ENCODE measurements at places on chromosomes 2 and 18. TPM values are rescaled to one million over a fixed set of nuclear protein-coding genes. Genes with fewer than 3 reads are reported as not detected.

GRCh38 chr18:1691863-1692262 lies 787.2 kb downstream of the ADCYAP1 start:
- H3K27ac ChIP-seq = no peak overlapping the region
- no peaks in the 10 kb centered on the region for H3K27me3 ChIP-seq
- DNase-seq = no peak
- H3K4me1 ChIP-seq = no peaks in the 10 kb centered on the region
- no peaks in the 10 kb centered on the region for H3K36me3 ChIP-seq

GRCh38 chr2:127591221-127591923 lies 54.6 kb upstream of the GPR17 start:
- no peak overlapping the region for H3K27ac ChIP-seq
- H3K36me3 ChIP-seq = peaks cover 7% of the 10 kb centered on the region
- peak; percentile 26 for DNase-seq
- H3K4me3 ChIP-seq = no peak overlapping the region
- H3K27me3 ChIP-seq = peaks cover 4% of the 10 kb centered on the region
- peaks cover 18% of the 10 kb centered on the region for H3K4me1 ChIP-seq

DNA sequence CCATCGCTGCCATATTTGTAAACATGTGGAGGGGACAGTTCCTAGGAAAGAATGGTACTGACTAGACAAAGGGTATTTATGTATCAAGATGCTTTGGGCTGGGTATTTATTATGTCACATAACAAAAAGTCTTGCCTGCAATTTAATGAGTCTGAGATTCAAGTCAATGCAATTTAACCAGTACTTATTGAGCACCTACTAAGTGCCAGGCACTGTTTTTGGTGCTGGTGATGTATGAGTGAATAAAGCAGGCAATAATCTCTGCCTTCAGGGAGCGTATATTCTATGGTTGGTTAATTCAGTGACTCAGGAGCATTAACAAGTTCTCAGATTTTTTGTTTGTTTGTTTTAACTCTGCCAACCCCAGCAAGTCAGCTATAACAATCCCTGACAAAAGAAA lies 24.6 kb upstream of the ACVR1 start:
- peaks cover 8% of the 10 kb centered on the region for H3K27me3 ChIP-seq
- no peak for DNase-seq
- H3K36me3 ChIP-seq = no peaks in the 10 kb centered on the region
- no peak overlapping the region for H3K27ac ChIP-seq

The HSPE1 gene
- 103 TPM for total RNA-seq

The GMCL1 gene
- total RNA-seq = 8.6 TPM

GRCh38 chr18:23207994-23208393 lies 72.7 kb downstream of the CABLES1 start:
- peaks cover 22% of the 10 kb centered on the region for H3K36me3 ChIP-seq
- H3K27me3 ChIP-seq = no peaks in the 10 kb centered on the region
- H3K27ac ChIP-seq = no peak overlapping the region

DNA sequence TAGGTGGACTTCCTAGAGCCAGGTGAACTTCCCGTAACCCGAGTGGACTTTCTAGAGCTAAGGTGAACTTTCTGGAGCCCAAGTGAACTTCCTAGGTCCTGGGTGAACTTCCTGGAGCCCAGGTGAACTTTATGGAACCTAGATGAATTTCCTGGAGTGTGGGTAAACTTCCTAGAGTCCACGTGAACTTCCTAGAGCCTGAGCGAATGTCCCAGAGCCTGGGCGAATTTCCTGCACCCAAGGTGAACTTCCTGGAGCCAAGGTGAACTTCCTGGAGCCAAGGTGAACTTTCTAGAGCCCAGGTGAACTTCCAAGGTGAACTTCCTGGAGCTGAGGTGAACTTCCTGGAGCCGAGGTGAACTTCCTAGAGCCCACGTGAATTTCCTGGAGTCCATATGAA lies 70.0 kb downstream of the RTP5 start:
- H3K4me3 ChIP-seq = no peak overlapping the region
- 0 out of 2 replicates have a peak, but pooled peaks cover 10% of the 10 kb centered on the region for H3K36me3 ChIP-seq
- H3K27ac ChIP-seq = no peak overlapping the region
- DNase-seq = no peak
- H3K4me1 ChIP-seq = peaks cover 16% of the 10 kb centered on the region

The IL36A gene
- total RNA-seq = not detected

The KIAA2012 gene
- total RNA-seq = 0.25 TPM

DNA sequence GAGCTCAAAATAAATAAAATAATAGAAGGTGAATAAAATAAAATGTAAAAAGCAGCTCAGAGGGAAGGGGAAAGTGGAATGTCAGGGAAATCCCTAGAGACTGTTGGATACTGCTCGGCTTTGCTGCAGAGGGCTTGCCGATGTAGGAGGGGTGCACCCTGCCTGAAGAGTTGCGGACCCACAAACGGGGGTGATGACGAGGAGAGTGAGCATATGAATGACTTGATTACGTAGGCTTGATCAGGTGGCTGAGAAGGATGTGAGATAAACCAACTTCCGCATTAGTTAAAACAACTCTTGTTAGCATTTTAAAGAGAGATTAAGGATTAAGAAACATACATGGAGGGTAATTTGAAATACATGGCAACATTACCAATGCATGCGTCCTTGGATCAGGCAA lies 21.0 kb upstream of the TMEM237 start:
- DNase-seq = no peak
- no peaks in the 10 kb centered on the region for H3K36me3 ChIP-seq
- no peak overlapping the region for H3K27ac ChIP-seq
- H3K4me1 ChIP-seq = peaks cover 36% of the 10 kb centered on the region
- no peak overlapping the region for H3K4me3 ChIP-seq
- no peaks in the 10 kb centered on the region for H3K27me3 ChIP-seq

DNA sequence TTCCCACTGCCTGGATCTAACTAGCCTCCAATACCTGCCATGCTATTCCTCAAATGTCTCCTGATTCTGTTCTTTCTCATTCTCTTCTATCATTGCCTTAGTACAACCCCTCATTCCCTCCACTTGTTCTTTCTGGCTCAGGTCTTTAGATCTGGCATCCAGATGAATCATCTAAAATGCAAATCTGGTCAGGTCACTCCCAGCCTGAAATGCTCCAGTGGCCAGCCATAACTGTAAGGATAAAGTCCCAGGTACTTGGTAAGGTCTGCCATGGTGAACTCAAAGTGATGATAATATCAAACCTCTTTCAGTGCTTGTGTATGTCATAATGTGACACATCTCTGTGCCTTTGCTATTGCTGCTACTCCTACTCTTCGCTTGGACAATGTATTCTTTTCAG lies 2.9 kb upstream of the SNRNP27 start:
- H3K4me1 ChIP-seq = peaks cover 15% of the 10 kb centered on the region
- no peak overlapping the region for H3K4me3 ChIP-seq
- H3K27me3 ChIP-seq = no peaks in the 10 kb centered on the region
- H3K27ac ChIP-seq = no peak overlapping the region
- H3K36me3 ChIP-seq = peaks cover 11% of the 10 kb centered on the region
- no peak for DNase-seq

DNA sequence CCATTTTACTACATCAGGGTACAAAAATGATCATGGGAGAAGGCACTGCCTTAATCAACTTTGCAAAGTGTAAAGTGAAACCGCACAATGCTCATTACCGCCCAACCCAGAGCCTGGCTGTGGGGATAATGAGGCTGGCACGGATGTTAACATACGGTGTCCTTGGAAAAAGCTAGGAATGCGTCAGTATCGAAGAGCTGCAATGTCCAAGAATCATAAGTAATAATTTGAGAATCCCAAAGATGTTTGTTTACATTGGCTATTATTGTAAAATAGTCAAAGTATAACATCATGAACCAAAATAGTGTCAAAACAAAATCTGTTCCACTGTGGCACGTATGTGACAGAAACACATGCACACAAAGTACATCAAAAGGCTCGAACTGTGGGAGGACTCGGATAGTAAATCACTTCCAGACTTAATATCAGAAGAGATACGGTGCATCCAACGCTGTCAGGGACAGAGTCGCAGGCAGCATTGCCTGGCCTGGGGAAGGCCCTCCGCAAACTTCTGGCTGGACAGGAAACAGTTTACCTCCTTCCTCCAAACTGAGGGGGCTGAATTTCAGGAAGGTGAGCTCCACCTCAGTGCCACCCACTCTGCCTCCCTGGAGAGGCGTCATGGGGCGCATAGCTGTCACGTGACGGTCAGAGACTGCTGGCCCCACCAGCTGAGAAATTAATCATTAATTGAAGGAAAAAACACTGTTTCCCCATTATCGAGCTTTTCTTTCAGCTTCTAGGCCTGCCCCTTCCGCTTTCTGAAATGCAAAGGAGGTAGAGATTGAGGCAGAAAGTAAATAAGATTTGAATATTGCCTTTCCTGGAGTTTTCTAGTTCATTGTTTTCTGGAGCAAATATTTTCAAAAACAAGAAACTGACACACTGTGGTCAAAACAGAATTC lies 1.8 kb upstream of the ID2 start:
- H3K36me3 ChIP-seq = peaks cover 20% of the 10 kb centered on the region
- H3K27me3 ChIP-seq = peaks cover 10% of the 10 kb centered on the region
- H3K4me3 ChIP-seq = peak overlapping the region; percentile 90
- peak overlapping the region; percentile 98 for H3K27ac ChIP-seq
- H3K4me1 ChIP-seq = peaks cover 49% of the 10 kb centered on the region

DNA sequence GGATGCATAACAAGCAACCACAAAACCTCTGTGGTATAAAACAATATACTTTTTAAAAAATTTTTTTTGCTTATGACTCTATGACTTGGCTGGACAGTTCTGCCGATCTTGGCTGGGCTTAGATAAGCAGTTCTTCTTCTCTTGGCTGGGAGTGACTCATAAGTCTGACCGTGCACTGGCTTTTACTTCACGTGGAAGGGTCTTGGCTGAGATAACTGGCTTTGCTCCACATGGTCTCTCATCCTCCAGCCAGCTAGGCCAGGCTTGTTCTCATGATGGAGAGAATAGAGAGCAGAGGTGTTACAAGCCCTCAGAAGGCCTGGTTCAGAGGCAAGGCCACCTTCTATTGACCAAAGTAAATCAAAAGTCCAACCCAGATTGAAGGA lies 178.9 kb upstream of the SERPINE2 start:
- H3K27me3 ChIP-seq = peaks cover 1% of the 10 kb centered on the region
- peak; percentile 79 for DNase-seq
- peaks cover 25% of the 10 kb centered on the region for H3K36me3 ChIP-seq

DNA sequence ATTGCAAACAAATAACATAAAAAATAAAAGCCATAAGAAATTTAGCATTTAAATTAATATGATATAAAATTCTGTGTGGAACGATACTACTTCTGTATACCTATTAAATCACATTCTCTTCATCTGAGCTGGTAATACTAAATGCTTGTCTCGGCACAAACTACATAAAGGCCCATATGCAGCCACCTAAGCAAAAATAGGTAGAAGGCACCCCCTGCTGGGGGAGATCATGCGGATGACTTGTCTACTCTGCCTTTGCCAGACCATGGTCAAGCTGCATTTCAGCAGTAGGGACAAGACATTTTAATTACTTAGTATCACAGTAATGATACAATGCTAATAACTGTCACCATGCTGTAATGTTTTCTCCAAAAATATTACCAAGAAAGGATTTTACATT lies 108.0 kb downstream of the CDH19 start:
- no peaks in the 10 kb centered on the region for H3K36me3 ChIP-seq
- no peaks in the 10 kb centered on the region for H3K27me3 ChIP-seq
- H3K4me3 ChIP-seq = no peak overlapping the region
- no peak for DNase-seq
- no peaks in the 10 kb centered on the region for H3K4me1 ChIP-seq

Measured in HFFc6 (cell line).